Kidney tubule cell (primary cell): ENCODE measurements at places on chromosomes 5 and 9.
A peak's percentile ranks its signal among the peaks of the same experiment; 100 is the strongest.

DNA sequence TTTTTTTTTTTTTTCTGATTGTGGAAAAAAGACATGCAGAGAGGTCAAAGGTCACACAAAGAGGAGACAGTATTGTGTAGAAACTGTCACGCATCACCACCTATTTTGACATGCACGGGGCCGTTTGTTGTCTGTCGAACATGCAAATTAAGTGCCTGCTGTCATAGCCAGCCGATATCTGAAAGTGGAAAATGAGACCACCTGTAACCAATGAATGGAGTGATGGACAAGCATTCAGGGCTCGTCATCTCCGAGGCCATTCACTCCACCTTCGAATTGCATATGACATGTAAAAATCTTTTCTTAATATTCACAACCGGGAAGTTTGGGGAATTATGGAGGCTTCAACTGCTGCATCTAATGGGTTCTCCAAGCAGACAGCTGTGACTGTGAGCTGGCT, 512.2 kb upstream of the ADAMTS16 start:
- no peak for DNase-seq

GRCh38 chr5:39302472-39302871, 61.8 kb downstream of the C9 start:
- no peak for DNase-seq

DNA sequence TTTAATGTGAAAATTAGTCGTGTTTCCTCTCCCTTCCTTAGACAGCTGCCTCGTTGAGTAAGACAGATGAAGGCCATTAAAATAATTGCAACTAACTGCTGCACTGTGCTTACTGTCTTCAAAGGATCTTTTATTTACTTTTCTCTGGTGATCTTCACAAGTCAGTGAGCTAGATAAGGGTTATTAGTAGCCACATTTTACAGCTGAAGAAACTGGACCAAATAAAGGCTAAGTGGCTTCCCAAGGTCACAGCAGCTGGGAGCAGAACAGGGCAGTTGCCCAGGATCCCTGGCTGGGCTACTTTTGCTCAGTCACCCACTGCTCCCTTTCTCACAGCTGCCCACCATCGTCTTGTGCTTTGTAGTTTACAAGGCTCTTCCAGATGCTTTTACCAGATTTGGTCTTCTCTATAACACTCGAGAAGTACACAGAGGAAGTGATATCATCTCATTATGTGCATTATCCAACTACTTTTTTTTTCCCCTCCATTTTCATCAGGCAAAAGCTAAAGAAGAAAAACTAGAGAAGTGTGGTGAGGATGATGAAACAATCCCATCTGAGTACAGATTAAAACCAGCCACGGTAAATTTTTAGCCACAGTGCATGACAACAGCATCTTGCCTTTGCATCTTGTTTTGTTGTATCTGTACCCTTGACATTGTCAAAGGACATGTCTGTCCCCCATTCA, 61.8 kb downstream of the ERAP1 start:
- DNase-seq: peak; percentile 4

- no peak for DNase-seq
Observed at GRCh38 chr5:79707535-79707934, 17.9 kb downstream of the CMYA5 start.

DNA sequence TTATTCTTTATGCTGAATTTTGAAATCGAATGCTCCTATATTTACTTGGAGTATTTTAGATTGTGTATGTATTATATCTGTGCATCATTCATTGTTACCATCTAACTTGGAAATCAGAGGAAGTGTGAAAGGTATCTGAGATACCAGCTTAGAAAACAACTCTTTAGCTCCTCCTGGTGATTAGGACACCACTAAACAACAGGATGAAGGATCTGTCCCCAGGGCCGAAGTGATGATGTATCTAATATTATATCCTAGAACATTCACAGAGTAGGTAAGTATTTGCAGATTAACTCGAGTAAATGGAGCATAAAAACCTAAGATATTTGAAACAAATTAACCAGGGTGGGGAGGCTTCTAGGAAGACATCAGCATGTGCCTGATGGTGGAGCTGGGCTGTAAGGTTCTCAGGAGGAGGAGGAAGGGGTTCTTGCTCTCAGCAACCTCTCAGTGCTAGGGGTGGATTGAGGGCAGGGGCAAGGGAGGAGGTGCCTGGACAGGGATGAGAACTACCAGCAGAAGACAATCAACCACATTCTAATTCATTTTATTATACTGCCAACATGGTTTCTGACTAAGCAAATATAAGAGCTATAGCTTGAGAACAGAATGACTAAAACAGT, 2.6 kb upstream of the NFIL3 start:
- peak; percentile 83 for DNase-seq

GRCh38 chr5:67181648-67182221, 14.9 kb downstream of the CD180 start:
- no peak for DNase-seq

- no peak for DNase-seq
Observed at GRCh38 chr9:88186495-88187110, 48.3 kb upstream of the SPATA31C2 start.

- peak; percentile 89 for DNase-seq
Observed at GRCh38 chr5:65774346-65774745, 52.3 kb downstream of the NLN start.

GRCh38 chr5:36950586-36951457, 74.3 kb downstream of the NIPBL start:
- peak; percentile 65 for DNase-seq

GRCh38 chr5:132655821-132656773, 1.9 kb upstream of the IL13 start:
- DNase-seq: no peak

- no peak for DNase-seq
Observed at GRCh38 chr9:37295178-37295577, 127.3 kb upstream of the GRHPR start.

GRCh38 chr5:125331987-125332598, 585.7 kb upstream of the ZNF608 start:
- DNase-seq: no peak

DNA sequence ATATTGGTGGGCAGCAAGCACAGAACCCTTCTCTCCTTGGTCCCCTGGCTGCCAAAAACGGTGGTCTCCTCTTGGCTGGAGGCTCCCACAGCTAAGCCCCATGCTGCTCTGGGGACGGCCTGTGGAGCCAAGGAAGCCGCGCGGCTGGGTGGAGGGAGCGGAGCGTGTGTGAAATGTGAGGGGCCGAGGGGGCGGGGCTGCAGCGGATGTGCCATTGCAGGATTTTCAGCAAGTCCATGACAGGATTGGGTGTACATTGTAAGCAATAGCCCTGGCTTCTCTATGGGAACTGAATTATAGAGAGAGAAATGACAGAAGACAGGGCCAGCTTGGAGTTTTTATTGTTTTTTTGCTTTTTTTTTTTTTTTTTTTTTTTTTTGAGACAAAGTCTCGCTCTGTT, 336.5 kb downstream of the DIRAS2 start:
- no peak for DNase-seq

GRCh38 chr9:105401651-105402050, 46.2 kb upstream of the FSD1L start:
- DNase-seq: no peak

DNA sequence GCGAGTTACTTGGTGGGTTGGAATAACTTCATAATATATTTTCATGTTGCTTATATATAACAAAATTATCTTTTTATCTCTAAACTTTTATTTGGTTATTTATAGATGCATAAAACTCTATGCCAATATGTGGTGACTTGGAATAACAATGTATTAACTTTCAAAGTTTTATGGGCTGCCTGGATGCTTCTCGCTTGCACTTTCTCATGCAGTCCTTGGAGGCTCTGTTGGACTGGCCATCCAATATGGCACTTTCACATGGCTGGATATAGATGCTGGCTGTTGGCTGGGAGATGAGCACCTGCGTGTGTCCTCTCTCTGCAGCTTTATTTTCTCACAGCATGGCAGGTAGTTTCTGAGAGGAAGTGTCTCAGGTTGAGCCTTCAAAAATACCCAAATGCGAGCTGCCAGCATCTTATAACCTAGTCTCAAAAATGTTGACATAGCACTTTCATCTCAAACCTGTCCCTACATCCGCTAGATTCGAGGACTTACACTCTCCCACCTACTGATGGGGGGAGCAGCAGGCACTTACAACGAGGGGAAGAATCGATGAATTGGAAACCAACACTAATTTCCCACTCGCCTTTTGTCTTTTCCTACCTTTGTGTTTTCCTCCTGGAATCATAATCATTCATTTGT, 48.3 kb upstream of the SMARCA2 start:
- DNase-seq: no peak

GRCh38 chr9:24245988-24246387, 299.7 kb downstream of the IZUMO3 start:
- DNase-seq: peak; percentile 34

DNA sequence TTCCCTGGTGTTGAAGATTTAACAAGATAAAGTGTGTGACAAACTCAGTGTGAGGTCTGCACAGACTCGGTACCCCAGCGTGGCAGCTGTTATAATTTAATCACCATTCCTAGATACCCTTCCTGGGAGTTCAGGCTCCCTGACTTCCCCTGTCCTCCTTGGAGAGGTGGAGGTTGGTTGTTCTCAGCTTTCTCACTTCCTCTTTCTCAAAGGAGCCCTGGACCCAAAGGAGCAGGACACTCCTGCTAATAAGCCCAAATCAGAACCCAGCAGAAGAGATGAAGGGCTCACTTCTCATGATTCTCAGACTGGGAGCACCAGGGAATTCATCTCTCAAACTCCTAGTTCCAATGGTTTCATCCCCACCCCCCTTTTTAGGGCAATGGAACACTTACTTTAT, 58.2 kb downstream of the GTF3C4 start:
- DNase-seq: no peak

DNA sequence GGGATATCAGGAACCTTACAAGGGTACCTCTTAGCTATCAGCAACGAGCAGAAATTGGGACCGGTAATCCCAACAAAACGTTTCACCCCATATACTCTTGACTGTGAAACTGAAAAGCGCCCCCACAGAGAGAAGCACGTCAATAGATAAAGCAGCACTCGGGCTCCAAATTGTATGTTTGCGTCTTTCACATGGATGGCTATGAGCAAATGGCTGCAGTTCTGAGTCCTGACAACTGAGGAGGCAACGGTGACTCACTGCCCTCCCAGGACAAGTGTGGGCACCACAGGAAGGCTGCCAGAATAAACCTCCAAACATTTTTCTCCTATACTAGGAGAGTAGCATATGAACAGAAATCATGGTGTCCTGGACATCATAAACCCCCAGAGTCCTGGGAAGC, 36.6 kb downstream of the SEMA4D start:
- DNase-seq: peak; percentile 71

DNA sequence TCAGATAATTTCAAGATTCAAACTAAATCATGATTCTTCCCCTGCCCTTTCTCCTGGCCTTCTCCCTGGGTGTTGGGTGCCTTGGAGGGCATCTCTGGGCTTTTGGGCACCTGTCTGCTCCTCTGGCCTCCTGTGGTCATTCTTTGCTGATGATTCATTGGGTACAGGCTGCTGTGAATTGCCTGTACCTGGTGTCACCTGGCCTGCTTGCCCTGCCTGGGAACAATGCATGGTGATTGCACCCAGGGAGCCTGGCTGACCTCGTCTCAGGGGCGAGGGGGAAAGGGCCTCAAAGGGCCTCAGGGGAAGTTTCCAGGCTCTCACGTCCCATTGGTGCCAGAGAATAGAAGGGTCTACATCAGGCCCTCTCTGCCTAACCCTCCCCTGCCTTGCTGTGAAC, 20.1 kb upstream of the CKMT2 start:
- DNase-seq: peak; percentile 72

DNA sequence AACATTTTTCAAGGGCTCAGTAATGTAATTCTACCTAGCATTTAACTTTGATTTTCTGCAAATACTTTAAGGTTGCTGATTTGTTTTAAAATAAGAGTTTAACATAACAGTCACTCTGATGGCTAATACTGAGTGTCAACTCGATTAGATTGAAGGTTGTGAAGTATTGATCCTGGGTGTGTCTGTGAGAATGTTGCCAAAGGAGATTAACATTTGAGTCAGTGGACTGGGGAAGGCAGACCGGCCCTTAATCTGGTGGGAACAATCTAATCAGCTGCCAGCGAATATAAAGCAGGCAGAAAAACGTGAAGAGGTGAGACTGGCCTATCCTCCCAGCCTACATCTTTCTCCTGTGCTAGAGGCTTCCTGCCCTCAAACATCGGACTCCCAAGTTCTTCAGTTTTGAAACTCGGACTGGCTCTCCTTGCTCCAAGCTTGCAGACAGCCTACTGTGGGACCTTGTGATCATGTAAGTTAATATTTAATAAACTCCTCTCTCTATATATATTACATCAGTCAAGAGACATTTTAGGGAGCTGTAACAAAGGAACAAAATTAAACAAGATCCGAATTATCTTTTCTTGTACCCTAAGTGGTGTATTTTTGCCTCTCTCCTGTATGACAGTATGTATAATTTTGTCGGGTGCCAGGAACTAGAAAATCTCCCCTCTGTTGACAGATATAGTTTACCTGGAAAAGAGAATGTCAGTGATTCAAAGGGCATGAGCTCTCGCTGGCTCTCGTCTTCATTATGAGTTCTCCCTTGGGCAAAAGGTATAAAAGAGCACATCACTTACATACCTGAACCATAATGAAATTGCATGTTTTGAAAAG, 576.1 kb downstream of the LRRC70 start:
- peak; percentile 12 for DNase-seq

- DNase-seq: peak; percentile 9
Observed at GRCh38 chr9:127049581-127049980, 72.9 kb downstream of the ANGPTL2 start.

DNA sequence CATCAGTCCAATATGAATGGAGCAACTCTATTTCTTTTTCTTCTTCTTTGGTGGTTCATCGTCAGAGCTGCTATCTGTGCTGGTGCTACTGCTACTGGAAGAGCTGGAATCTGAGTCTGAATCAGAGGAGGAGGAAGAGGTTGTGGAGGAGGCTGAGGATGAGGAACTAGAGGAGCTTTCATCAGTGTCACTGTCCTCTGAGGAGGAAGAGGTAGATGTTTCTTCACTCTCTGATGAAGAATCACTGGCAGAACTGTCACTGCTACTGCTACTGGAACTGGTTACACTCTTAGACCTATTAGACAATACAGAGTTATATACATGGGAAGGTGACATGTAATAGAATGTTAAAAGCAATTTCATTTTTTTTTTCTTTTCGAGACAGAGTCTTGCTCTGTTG, 27.8 kb downstream of the ZCCHC10 start:
- DNase-seq: no peak

DNA sequence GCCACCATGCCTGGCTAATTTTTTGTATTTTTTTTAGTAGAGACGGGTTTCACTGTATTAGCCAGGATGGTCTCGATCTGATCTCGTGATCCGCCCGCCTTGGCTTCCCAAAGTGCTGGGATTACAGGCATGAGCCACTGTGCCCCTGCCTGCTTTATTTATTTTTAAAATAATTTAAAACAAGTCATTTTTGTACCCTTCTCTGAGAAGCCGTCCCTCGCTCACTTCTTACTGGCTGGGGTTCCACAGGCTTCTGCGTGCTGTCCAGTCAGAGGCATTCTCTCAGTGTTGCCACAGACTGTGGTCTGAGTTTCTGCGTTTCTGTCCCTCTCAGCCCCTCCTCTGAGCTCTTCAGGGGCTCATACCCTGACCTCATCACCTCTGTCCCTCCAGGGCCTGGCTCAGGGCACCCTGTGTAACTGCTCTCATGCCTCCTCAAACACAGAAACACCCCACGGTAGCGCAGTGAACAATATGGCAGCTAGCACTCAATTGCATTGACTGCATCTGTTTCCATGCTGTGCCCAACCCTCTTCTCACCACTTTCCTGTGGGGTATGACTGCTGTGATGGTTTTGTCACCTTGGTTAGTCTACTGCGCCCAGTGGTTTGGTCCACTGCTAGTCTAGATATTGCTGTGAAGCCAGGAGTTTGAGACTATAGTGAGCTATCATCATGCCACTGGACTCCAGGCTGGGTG, 44.3 kb upstream of the SH3PXD2B start:
- no peak for DNase-seq

- no peak for DNase-seq
Observed at GRCh38 chr9:136522314-136523237, 23.3 kb downstream of the NOTCH1 start.
